ENCODE measurements at places on chromosomes 4 and X.

- DNase-seq: no peak
Measured at GRCh38 chr4:140725556-140725955, 30.6 kb downstream of the TBC1D9 start.

DNA sequence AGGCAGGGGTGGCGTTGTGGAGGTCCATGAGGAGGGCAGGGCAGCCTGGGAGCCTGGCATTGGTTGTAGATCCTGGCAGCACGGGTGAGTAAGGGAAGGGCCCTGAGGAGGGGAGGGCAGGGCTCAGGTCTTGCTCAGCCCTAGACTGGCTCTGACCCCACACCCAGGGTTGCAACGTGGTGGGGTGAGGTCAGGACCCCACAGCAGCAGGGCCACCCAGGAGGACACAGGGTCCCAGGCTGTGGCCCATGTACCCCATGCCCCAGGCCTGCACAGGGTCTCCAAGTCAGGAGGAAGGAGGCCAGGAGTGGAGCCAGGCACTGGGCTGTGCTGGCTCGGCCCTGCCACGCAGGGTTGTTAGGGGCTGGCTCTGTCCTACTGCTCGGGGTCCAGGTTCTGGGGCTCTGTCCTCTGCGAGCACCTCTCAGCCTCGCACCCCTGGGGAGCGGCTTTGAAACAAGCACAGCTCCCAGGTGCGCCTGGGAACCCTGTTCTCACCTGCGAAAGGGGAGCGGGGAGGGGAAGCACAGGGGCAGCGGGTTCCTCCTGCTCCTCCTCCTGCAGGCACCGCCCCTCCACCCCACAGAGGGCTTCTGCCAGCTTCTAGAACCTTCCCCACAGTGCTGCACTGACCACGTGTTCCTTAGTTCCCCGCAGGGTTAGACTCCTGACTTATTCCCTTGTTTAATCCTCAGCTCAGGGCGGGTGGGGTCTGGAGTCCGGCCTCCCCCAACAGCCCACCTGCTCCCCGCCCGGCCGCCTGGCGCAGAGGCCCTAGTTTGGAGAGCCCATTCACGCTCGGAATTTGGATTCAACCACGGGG, 20.4 kb downstream of the MSANTD1 start:
- DNase-seq: no peak

DNA sequence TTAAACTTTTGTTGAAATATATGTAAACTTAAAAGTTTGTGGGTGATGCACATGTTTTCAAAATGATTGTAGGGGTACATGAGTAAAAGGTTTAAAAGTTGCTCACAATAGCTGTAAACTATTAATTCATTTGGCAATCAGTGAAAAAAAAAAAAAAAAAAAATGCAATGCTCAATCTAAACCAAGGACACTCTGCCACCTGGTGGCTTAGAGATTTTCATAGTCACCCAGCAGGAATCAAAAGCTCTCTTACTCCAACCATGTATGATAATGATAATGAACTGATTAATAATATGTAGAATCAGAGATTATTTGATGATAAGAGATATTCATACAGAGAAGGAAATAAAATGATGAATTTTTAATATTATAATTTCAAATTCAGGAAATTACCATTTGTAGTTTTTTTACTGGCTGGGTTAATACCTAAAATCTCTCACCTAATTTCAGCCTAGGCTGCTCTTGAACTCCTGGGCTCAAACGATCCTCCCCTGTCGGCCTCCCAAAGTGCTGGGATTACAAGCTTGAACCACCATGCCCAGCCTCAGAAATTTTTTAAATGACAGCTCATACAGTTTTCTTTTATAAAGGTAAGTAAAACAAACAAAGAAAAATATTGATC, 46.9 kb upstream of the SLC25A4 start:
- DNase-seq: no peak

GRCh38 chr4:119116925-119117900, 18.4 kb upstream of the MYOZ2 start:
- DNase-seq: no peak

- no peak for DNase-seq
Measured at GRCh38 chr4:95939141-95939540, 99.2 kb downstream of the PDHA2 start.

- no peak for DNase-seq
Measured at GRCh38 chr4:145567516-145567915, 51.7 kb upstream of the MMAA start.

DNA sequence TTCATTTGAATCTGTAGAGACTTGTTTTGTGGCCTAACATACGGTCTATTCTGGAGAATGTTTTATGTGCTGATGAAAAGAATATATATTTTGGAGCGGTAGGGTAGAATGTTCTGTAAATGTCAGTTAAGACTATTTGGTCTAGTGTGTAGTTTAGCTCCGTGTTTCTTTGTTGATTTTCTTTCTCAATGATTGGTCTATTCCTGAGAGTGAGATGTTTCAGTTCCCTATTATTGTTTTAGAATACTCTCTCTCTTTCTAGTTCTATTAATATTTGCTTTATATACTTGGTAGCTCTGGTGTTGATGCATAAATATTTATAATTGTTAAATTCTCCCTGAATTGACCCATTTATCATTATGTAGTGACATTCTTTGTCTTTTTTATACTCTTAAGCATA, 236.5 kb downstream of the GLUD2 start:
- DNase-seq: no peak

- DNase-seq: no peak
Measured at GRCh38 chr4:48620093-48620492, 130.0 kb downstream of the ZAR1 start.

- DNase-seq: no peak
Measured at GRCh38 chr4:17805580-17806155, 4.9 kb downstream of the DCAF16 start.

GRCh38 chr4:37651781-37652377, 34.3 kb downstream of the RELL1 start:
- no peak for DNase-seq

- DNase-seq: no peak
Measured at GRCh38 chrX:40145001-40145922, 47.5 kb upstream of the BCOR start.

- DNase-seq: no peak
Measured at GRCh38 chrX:11429538-11430085, 136.4 kb downstream of the AMELX start.

DNA sequence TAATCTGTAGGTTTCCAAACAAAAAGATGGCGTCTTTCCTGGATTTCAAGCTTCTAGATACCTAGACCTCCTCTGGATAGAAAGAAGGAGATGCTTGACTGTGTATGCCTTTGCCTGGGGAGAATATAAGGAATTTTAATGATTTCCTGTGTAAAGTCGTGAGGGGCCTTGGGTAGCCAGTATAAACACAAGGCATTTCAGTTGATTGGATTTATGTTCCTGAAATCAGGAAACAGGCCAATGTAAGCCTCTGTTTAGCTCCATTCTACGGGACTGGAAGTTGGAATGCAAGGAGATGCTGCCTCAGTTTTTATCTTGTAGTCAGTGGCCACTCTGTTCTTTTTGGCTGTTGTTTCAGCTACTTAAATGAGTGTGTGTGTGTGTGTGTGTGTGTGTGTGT, 137.2 kb downstream of the GUCY2F start:
- no peak for DNase-seq

DNA sequence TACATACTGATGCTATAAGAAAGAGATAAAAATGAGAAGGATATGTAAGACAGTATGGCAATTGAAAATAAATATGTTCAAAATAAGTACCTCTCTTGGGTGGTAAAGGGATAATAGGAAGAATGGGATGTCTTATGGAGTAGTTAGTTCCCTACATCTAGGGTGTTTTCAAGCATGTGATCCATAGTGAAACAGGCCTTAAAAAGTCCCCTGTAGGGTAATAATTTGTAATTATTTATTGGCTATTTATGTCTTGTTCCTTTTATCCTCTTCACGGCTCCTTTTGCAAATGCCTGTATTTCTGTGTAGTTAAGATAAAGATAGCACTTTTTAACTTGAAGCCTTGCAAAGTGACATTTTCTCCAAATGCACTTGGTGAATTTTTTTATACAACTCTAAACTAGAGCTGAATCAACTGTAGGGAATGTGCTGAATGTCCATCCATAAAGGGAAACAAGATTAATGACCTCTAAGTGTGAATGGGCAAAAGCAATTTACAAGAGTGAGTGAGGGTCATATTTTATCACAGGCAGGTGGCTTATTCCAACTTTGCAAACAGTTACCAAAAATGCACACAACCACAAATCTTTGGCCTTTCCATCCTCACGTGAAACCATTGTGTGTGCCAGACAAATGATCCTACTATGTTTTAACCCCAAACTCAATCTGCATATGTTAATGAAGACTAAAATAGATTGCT, 299.0 kb downstream of the KCNIP4 start:
- no peak for DNase-seq

DNA sequence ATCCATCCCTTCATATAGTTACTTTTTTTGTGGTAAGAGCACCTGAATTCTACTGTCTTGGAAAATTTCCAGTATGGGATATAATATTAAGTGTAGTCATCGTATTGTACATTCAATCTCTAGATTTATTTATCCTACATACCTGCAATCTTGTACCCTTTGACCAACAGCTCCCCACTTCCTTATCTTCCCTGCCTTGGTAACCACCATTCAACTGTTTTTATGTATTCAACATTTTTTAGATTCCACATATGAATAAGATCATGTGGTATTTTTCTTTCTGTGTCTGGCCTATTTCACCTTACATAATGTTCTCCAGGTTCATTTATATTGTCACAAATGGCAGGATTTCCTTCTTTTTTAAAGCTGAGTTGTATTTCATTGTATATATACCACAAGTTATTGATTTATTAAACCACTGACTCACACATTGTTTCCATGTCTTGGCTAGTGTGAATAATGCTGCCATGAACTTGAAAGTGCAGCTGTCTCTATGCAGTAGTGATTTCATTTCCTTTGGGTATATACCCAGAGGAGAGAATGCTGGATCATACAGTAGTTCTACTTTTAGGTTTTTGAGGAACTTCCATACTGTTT, 572.5 kb downstream of the MAGEB5 start:
- no peak for DNase-seq

GRCh38 chrX:134013524-134013923, 28.1 kb upstream of the GPC3 start:
- DNase-seq: no peak

GRCh38 chr4:57320217-57320616, 210.0 kb upstream of the IGFBP7 start:
- DNase-seq: no peak

DNA sequence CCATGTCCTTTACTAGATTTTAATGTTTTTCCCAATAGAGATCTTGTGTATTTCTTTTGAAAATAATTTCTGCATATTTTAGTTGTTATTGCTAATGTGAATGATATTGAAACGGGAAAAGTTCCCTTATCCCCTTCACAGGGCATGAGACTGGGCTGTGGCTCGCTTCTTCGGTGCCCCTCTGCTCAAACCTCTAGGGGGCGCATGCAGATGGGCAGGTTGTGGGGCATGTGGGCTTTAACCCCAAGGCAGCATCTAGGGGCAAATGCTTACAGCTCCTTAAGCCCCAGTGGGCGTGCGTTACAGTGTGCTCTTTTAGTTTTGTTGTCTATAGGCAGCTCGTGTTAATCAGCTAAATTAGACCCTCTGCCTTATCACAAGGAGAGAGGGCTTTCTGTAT, 194.7 kb downstream of the OPHN1 start:
- DNase-seq: no peak

DNA sequence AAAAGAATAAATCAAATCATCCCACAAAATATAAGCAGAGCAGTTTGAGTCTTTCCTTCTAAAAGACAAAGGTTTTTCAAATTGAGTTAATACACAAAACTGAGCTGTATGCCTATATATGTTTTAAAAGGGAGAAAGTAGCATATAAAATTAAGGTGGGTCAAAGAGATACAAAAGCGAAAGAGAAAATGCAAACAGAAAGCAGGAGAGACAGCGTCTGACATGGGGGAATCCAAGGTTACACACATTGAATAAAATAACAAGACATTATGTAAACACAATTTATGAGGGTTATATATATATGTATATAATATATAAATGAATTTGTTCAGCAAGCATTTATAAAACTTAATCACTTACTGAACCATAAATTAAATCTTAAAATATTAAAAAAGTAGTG, 276.1 kb upstream of the LCORL start:
- no peak for DNase-seq

GRCh38 chr4:86521373-86521969, 72.6 kb upstream of the PTPN13 start:
- no peak for DNase-seq

DNA sequence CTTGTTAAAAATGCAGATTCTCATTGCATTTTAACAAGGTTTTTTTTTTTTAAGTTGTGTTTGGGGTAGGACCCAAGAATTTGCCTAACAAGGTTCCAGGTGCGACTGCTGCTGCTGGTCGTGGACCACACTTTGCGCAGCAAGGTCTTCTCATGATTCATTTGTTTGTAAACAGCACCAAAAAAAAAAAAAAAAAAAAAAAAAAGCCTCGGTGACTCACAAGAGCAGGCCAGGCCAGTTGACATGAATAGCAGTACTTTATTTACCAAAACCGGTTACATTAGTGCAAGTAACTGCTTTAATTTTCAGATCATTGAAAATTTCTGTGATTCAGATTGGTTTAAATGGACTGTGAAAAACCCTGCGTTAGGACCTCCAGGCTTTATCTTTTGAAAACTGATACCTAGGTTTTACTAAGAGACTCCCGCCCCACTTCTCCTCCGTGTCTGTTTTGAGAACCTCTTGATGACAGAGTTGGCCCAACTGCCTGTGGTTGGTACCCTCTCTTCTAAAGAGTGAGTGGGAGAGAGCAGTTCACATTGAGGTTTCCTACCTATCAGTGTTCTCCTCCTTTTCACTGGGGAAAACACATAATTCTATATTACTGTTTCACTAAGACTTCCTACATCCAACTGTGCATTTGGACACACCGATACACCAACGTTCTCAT, 86.2 kb downstream of the PHEX start:
- DNase-seq: no peak

GRCh38 chr4:185203486-185204237, at the start of gene CFAP97:
Gene CFAP97, minus strand, starts transcription at chr4:185204000. Its CDS starts 12,804 bp downstream, at chr4:185191196.
- DNase-seq: no peak

DNA sequence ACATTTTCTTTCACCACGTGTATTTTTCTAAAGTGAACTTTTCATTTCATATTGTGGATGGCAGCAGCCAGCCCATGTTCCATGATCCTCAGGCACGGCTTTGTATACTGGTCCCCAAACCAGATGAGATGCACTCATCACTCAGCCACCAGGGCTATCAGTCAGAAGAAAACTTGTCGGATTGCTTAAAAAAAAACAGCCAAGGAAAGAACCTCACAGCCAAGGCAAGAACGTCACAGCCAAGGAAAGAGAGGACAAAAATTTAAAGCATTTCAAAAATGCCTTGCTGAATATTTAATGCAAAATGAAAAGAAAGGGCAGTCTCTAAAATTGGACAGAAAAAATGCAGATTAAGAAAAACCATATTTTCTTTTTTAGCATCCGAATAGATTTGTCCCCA, 333.3 kb downstream of the PDGFC start:
- no peak for DNase-seq

GRCh38 chrX:44474410-44474809, 68.2 kb downstream of the FUNDC1 start:
- DNase-seq: no peak

- no peak for DNase-seq
Measured at GRCh38 chr4:27844376-27844775, 983.7 kb downstream of the STIM2 start.

GRCh38 chr4:16896881-16897750, 1.3 kb downstream of the LDB2 start:
- no peak for DNase-seq

- DNase-seq: no peak
Measured at GRCh38 chr4:53614591-53614990, 23.3 kb upstream of the LNX1 start.

Measured in vagina (tissue), 2 donors.